Central memory CD4-positive, alpha-beta T cell (primary cell): ENCODE measurements at places on chromosomes 12 and 14.

DNA sequence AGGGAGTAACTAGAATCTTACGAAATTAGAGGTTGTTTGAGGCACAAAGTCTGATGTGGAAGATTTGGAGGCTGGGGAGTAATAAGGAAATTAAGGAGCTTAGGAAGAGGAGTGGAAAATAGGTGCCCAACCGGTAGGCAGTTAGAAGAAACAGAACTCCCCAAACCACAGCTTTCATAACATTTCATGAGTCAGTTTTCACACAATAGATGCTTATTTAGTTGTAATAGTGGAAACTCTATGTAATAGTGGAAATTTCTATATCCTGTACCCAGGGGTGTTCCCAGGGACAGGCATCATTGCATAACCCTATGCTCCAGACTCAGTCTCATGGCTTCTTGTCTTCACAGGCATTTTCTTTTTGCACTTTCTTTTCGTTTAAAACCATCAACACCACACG lies 8.3 kb downstream of the C3AR1 start:
- no peak for DNase-seq

- no peak for DNase-seq
Measured at GRCh38 chr12:100164153-100164704, 21.6 kb upstream of the BLTP3B start.

DNA sequence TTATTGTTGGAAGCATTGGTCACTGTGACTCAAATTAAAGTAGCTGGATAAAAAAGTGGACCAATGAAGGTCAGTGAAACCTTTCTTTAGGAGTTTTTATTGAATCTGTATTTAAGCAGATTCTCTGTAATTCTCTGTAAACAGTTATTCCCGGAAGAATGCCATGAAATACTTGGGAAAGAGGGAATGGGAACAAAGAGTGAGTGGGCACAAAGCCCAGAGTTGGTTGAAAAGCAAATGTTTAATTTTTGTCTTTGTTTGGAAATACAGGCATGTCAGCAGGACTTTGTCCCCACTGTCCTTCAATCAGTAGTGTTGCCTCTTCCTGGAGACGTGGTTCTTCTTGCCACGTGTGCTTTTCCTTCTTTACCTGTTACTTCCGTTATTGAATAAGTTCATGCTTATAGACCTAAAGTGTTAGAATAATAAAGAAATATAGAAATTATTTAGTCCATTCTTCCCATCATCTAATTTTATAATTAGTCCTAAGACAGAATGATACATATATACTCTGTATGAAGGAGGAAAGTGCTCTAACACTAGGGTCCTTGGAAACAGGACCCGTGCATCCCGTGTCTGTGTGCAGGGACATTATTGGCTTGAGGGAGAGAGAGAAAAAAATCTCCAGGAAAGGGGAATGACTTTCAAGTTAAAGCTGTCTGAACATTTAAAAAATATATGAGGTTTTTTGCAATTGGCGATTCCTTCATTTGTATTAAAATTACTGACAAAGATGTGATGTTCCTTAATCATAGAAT lies 2.0 kb upstream of the ANG start:
- DNase-seq, result no peak

GRCh38 chr12:109773384-109774011 lies 59.7 kb downstream of the TRPV4 start:
- no peak for DNase-seq
